ENCODE measurements at places on chromosomes 2 and 18.

- DNase-seq, result peak; percentile 71
Measured at GRCh38 chr2:72934683-72935610, 17.6 kb downstream of the EMX1 start.

DNA sequence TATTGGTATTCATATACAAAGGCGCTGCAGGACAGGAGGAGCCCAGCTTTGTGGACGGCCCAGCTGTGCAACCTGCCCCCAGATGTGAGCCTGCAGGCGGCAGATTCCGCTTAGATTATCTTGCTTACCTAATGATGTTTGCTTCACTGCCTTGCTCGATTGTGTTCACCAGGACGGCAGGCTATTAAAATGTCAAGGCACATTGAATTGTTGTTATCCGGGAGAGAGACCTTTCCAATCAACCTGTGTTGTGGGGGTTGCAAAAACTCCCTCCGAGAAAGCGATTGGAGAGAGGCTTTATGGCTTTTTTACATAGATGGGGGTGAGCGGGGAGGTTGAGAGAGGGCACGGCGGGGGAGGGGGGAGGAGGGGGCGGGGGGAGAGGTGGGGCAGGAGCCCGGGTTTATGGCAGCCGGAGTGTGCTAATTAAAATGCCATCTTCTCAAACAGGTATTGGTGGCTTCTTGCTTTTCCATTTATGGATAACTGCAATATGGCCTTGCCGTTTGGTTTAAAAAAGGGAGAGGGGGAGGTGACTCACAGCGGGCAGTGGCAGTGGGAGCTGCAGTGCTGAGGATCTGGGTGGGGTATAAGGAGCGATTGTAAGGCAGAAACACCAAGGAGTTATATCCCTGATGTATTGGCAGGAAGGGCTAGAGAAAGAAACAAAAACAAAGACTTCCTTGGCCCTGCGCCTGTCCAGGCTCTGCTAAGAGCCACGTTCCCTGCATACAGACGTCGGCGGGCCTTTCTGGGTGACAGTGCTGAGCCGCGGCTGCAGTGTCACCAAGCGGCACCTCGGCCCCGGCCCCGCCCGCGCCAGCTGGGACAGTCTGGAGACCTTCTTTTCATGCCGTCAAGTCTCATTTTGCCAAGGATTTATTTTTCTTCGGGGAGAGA lies 97.2 kb downstream of the INSIG2 start:
- DNase-seq, result peak; percentile 80

- DNase-seq, result no peak
Measured at GRCh38 chr2:165144315-165144714, 59.5 kb downstream of the SCN3A start.

- peak; percentile 10 for DNase-seq
Measured at GRCh38 chr2:12412898-12413305, 303.8 kb upstream of the TRIB2 start.

GRCh38 chr2:84855731-84856130 lies 25.2 kb downstream of the TRABD2A start:
- no peak for DNase-seq

- DNase-seq, result no peak
Measured at GRCh38 chr18:58235001-58235436, 191.0 kb downstream of the NEDD4L start.

GRCh38 chr2:71067567-71068217 lies 756 bp upstream of the NAGK start:
- peak; percentile 21 for DNase-seq
